Caco-2 (cell line): ENCODE measurements at places on chromosomes 1 and 21. TPM values are rescaled to one million over a fixed set of nuclear protein-coding genes. Genes with fewer than 3 reads are reported as not detected.

Gene SIM2
- total RNA-seq = 9.4 and 11.5 TPM in 2 replicates

Gene RNF223
- 0.56 and 0.57 TPM in 2 replicates for total RNA-seq

Gene KCNN3
- total RNA-seq = 0.05 TPM in 1 of 2 replicates, not detected in the other

Gene SHCBP1L
- not detected in 2 replicates for total RNA-seq

Gene CYP4A11
- 0.16 TPM in 1 of 2 replicates, not detected in the other for total RNA-seq

Gene TEKT2
- total RNA-seq = not detected in 2 replicates

Gene CHD5
- total RNA-seq = 0.39 and 0.44 TPM in 2 replicates

Gene PLCH2
- total RNA-seq = 0.27 and 0.32 TPM in 2 replicates

Gene F13B
- 0.39 TPM in 1 of 2 replicates, not detected in the other for total RNA-seq

Gene PTGFR
- not detected in 2 replicates for total RNA-seq

Gene RAB7B
- not detected in 2 replicates for total RNA-seq

Gene C1orf146
- not detected in 2 replicates for total RNA-seq

Gene RFX5
- total RNA-seq = 23.3 and 25.0 TPM in 2 replicates

Gene DENND4B
- 78.2 and 79.0 TPM in 2 replicates for total RNA-seq

Gene IGFN1
- total RNA-seq = 0.23 TPM in 1 of 2 replicates, not detected in the other

Gene NPHP4
- total RNA-seq = 12.3 TPM in 2 replicates

Gene CA14
- not detected in 2 replicates for total RNA-seq

Gene SPATA21
- total RNA-seq = not detected in 2 replicates

Gene S100A12
- total RNA-seq = not detected in 2 replicates

Gene SLC1A7
- total RNA-seq = not detected in 2 replicates

Gene RNU1-3
- total RNA-seq = 1,622 and 1,638 TPM in 2 replicates

Gene KRTAP10-8
- total RNA-seq = not detected in 2 replicates

Gene SELL
- total RNA-seq = not detected in 2 replicates

Gene POU3F1
- total RNA-seq = not detected in 2 replicates

Gene SPRR1A
- not detected in 2 replicates for total RNA-seq

Gene OR10K1
- total RNA-seq = not detected in 2 replicates

Gene PRR9
- 0.88 TPM in 1 of 2 replicates, not detected in the other for total RNA-seq

Gene ZNF697
- total RNA-seq = 2.9 and 3.1 TPM in 2 replicates

Gene TRIM46
- total RNA-seq = 0.11 TPM in 1 of 2 replicates, not detected in the other

Gene PAPPA2
- 0.02 and 0.18 TPM in 2 replicates for total RNA-seq

Gene ZC3H12A
- total RNA-seq = 4.7 and 4.9 TPM in 2 replicates

Gene TSTD1
- 24.8 and 26.8 TPM in 2 replicates for total RNA-seq

Gene KCNK2
- 0.18 and 0.49 TPM in 2 replicates for total RNA-seq

Gene CD5L
- total RNA-seq = not detected in 2 replicates

Gene RXFP4
- not detected in 2 replicates for total RNA-seq

Gene TNNI3K
- not detected in 2 replicates for total RNA-seq

Gene ILDR2
- total RNA-seq = 0.98 and 1.2 TPM in 2 replicates

Gene FAM163A
- not detected in 2 replicates for total RNA-seq

Gene CRYAA
- total RNA-seq = not detected in 2 replicates

Gene CNR2
- not detected in 2 replicates for total RNA-seq

Gene CADM3
- total RNA-seq = not detected in 2 replicates

Gene DCST1
- 0.32 TPM in 1 of 2 replicates, not detected in the other for total RNA-seq

Gene RAB3GAP2
- total RNA-seq = 41.1 and 47.0 TPM in 2 replicates

Gene OR2L5
- total RNA-seq = not detected in 2 replicates

Gene CFHR2
- total RNA-seq = not detected in 2 replicates

Gene NPL
- 3.5 and 4.8 TPM in 2 replicates for total RNA-seq

Gene HTR1D
- 7.7 and 8.7 TPM in 2 replicates for total RNA-seq

Gene TGFB2
- total RNA-seq = 12.7 and 14.2 TPM in 2 replicates

Gene CFHR1
- not detected in 2 replicates for total RNA-seq

Gene PSMD4
- 250 and 253 TPM in 2 replicates for total RNA-seq

Gene PROX1
- total RNA-seq = 17.6 and 24.5 TPM in 2 replicates

Gene CDKN2C
- 2.8 and 3.5 TPM in 2 replicates for total RNA-seq

Gene CFAP74
- not detected in 2 replicates for total RNA-seq

Gene BMP8B
- 5.8 and 5.9 TPM in 2 replicates for total RNA-seq

Gene FHAD1
- 0.18 TPM in 1 of 2 replicates, not detected in the other for total RNA-seq

Gene IGSF8
- 15.4 and 16.0 TPM in 2 replicates for total RNA-seq
